ENCODE measurements at places on chromosomes 6 and 20.

- DNase-seq, result peak; percentile 31
Measured at GRCh38 chr6:147000545-147001488, 203.4 kb upstream of the STXBP5 start.

DNA sequence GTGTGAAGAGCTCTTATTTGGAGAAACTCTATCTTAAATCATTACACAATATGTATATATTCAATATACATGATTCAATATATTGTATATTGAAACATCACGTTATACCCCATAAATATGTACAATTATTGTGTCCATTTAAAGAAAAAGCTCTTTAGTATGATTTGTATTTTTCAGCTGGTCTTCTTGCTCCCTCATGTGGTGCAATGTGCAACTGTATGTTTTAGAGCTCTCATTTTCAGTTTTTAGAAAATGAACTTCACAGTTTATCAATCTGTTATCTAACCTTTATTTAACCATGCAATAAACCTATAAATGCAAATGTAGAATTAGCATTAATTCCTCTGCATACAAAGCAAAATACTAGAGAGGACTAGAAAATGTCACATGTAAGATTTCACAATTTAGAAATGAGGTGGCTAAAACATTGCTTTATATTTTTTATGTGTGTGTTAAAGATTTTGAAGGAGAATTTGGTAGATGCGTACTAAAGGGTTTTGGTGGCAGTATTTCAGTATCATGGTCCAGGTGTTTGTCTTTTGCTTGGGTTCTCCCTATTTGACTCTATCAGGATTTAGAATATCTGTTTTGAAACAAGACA lies 167.1 kb downstream of the PHF3 start:
- no peak for DNase-seq

DNA sequence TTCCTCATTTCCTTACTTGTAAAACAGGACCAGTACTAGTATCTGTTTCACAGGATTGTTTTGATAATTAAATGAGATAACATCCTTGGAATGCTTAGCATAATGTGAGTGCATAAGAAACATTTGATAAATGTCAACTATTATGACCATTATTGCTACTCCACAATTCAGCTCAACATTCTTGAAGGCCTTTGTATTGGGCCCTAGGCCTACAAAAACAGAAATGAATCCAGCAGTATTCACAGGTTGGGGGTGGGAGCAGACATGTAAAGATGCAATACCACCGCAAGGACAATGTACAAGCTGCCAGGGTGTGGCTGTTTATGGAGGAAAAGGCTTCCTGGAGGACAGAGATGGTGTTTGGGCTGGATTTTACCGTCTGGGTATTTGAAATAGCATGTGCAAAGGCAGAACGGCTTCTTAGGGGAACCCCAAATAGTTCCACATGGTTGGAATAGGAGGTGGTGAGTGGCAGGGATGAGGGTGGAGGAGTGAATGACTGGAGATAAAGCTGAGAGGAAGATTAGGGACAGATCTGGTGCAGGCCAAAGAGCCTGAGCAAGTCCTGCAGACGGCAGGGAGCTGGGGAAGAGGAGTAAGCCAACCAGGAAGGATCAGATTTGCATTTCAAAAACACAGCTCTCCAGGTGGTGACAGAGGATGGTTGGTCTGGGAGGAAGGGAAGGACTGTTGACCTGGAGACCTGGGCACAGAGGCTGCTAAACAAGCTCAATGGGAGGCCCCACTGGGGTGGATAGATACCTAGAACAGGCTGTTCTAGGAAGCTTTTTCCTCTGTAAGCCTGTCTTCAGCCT lies 57.0 kb upstream of the EPB41L1 start:
- no peak for DNase-seq

- DNase-seq, result no peak
Measured at GRCh38 chr6:159212525-159213280, 43.5 kb downstream of the FNDC1 start.

GRCh38 chr20:36541227-36541767 lies at the start of gene MYL9:
Gene MYL9, plus strand, starts transcription at chr20:36541519. Its CDS starts 3,366 bp downstream, at chr20:36544885.
- DNase-seq, result peak; percentile 59

GRCh38 chr6:167711211-167711610 lies 115.5 kb upstream of the AFDN start:
- DNase-seq, result no peak

- DNase-seq, result no peak
Measured at GRCh38 chr6:41150671-41151070, 3.5 kb downstream of the TREML1 start.

DNA sequence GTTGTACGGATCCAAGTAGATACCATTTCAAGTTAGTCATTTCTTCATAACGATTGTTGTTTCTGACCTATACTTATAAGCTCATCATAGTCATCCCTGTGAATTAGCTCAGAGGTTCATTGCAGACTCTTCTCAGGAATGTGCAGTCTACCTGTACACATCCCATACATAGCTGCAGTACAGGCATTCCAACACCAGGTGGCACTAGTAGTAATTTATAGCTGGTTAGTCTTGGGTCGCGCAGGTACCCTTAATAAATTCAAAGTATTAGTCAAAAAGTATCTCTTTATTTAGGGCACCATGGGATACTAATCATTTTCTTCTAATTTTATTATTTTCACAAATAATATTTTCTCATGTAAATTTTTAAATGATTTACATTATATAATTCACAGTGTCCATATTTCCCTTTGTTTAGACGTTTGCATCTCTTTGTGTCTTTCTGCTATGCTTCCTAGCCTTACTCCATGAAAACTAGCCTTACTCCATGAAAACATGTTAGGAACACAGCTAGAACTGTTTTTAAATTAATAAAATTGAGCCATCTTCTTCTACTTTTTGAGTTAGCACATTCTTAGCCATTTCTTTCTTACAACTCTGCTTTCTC lies 128.6 kb upstream of the FAM83B start:
- DNase-seq, result no peak

DNA sequence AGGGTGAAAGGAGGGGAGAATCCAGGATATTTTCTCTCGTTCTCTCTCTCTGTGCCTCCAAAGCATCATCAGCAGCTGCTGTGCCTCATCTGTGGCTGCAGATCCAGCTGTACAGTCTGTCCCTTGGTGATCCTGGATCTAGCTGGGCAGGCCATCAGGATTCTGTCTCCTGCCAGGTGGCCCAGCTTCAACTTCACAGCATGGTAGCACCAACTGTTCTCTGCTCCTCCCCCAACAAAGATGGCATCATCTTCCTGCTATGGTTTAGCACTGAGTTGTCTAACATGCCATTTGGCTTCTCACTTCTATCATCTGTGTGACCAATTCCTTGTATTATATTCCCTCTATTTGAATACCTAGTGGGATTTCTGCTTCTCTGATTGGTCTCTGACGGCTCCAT lies 28.6 kb upstream of the ARFGEF2 start:
- DNase-seq, result no peak

DNA sequence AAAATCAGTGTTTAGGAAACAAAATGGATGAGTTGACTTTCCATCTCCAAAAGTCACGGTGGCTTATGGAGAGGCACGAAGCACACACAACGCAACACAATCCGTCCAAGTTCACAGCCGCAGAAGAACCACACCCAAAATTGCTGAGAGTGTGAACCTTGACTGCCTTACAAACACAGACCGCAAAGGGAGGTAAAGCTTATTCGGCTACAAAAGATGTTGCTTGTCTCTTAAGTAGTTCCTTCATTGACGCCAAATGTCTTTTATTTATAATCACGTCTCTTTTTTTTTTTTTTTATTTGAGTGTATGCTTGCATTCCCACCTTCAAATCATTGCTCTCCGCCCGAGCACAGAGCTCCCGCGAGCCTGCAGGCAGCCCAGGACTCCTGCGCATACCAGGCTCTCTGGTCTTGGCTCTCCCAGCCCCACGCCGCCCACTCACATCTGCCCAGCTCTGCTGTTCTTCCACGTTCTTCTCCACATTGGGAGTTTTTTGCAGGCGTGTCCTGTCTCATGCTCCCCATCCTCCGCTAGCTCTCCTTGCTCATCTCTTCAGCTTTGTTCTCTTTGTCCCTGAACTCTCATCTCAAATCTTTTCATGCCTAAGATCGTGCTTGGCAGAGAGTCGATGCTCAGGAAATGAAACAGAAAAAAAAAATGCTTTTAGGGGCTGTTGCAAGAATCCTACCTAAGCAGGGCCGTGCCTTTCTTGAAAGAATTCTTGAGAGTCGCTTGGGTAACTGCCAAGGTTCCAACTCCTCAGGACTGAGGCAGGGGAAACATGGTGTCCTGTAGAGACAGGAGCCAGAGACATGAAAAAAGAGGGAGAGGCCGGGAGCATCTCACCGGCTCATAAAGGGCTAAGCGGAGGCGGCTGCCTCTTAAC lies 25.8 kb downstream of the LY86 start:
- DNase-seq, result no peak

- DNase-seq, result peak; percentile 95
Measured at GRCh38 chr6:5003604-5004372, at the start of gene RPP40. Gene RPP40, minus strand, starts transcription at chr6:5004037. Its CDS starts 35 bp downstream, at chr6:5004002.

- DNase-seq, result no peak
Measured at GRCh38 chr6:127463056-127463455, 3.9 kb upstream of the KIAA0408 start.

Data from amniotic stem cell (primary cell).